Endothelial cell of umbilical vein (primary cell): ENCODE measurements at places on chromosomes 12 and 14. TPM values are rescaled to one million over a fixed set of nuclear protein-coding genes. Genes with fewer than 3 reads are reported as not detected.

GRCh38 chr12:988646-989045 lies 2.4 kb upstream of the ERC1 start:
- H3K27ac ChIP-seq = no peak overlapping the region
- H3K4me3 ChIP-seq = no peak overlapping the region
- no peak for DNase-seq
- H3K27me3 ChIP-seq = no peaks in the 10 kb centered on the region
- H3K36me3 ChIP-seq = no peaks in the 10 kb centered on the region
- H3K4me1 ChIP-seq = peaks cover 21% of the 10 kb centered on the region

DNA sequence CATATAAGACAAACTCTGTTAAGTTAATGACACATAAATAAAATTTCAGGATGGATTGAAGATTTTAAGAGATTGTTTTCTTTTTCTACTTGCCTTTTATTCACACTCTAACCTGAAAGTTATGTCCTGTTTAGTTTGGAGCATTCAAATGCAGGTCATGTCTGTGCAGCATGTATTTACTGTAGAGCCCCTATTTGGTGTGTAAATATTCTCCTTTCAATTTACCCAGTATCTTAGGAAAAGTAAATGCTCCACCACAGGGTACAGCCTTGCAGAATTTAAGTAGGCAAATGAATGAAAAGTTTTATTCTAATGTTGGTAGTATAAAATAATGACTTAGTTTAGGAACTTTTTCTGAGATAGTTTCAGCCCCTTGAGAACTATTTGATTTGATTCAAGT lies 6.2 kb upstream of the DCN start:
- H3K27ac ChIP-seq = no peak overlapping the region
- no peak overlapping the region for H3K4me3 ChIP-seq
- no peaks in the 10 kb centered on the region for H3K4me1 ChIP-seq
- no peaks in the 10 kb centered on the region for H3K27me3 ChIP-seq

ANKRD33 gene
- total RNA-seq = 0.95 and 1.2 TPM in 2 replicates

GPX2 gene
- total RNA-seq = not detected in 2 replicates

DNA sequence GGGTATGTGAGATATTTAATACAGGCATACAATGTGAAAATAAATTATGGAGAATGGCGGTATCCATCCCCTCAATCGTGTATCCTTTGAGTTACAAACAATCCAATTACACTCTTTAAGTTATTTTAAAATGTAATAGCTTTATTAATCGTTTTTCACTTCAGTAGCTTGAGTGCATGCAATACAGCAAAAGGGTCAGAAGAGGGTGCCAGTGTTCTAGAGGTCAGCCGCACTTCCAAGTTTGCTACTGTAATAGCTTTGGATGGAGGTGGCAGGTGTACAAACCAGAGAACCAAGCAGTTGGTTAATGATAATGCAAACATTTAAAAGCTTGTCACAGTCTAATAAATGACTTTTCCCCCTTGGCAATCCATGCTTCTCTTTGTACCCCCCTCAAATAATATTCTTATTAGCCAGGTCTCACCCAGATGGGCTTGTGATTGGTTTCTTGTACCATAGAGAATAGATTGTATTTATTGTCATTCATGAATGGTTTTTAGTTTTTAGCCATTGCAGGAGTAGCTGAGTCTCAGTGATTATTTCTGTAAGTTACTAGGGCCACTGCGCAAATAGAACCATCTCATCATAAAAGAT lies 127.0 kb downstream of the ERC1 start:
- no peaks in the 10 kb centered on the region for H3K27me3 ChIP-seq
- peak; percentile 81 for DNase-seq
- H3K36me3 ChIP-seq = no peaks in the 10 kb centered on the region
- H3K4me1 ChIP-seq = peaks cover 13% of the 10 kb centered on the region

DNA sequence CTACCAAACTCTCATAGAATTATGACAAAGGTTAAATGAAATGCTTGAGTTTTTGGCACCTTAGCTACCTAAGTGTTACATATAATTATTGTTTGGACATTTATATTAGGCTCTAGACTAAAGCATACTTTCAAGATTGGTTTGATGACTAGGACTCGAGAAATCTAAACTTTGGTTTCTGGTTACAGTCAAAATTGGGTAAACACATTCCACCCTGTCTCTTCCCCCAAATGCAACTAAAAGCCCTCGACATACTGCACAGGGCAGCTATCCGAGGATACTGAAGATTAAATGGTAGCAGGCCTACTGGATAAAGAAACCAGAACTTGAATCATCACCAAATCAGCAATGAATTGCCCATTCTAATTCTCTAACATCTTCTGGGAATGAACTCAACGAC lies 369.1 kb downstream of the PRKD1 start:
- no peaks in the 10 kb centered on the region for H3K4me1 ChIP-seq
- no peak overlapping the region for H3K4me3 ChIP-seq
- no peak overlapping the region for H3K27ac ChIP-seq
- DNase-seq = no peak
- no peaks in the 10 kb centered on the region for H3K36me3 ChIP-seq

PIANP gene
- 0.14 and 0.55 TPM in 2 replicates for total RNA-seq

COX8C gene
- total RNA-seq = not detected in 2 replicates

- no peak overlapping the region for H3K4me3 ChIP-seq
- H3K27me3 ChIP-seq = no peaks in the 10 kb centered on the region
- H3K27ac ChIP-seq = no peak overlapping the region
- DNase-seq = no peak
Observed at GRCh38 chr12:13179211-13180074, 17.1 kb upstream of the EMP1 start.

- H3K27me3 ChIP-seq = no peaks in the 10 kb centered on the region
- DNase-seq = no peak
- H3K36me3 ChIP-seq = no peaks in the 10 kb centered on the region
Observed at GRCh38 chr12:93099792-93100191, 170.7 kb upstream of the EEA1 start.

GRCh38 chr14:68856572-68856971 lies 63.7 kb upstream of the ZFP36L1 start:
- no peaks in the 10 kb centered on the region for H3K27me3 ChIP-seq
- H3K27ac ChIP-seq = no peak overlapping the region
- H3K36me3 ChIP-seq = no peaks in the 10 kb centered on the region
- no peak for DNase-seq
